Epithelial cell of umbilical artery (primary cell): ENCODE measurements at places on chromosomes 7 and 10. TPM values are rescaled to one million over a fixed set of nuclear protein-coding genes. Genes with fewer than 3 reads are reported as not detected.

DPP6 gene
- not detected in 2 replicates for total RNA-seq

MRPS16 gene
- 77.6 and 86.0 TPM in 2 replicates for total RNA-seq

DNAH11 gene
- total RNA-seq = 1.6 and 3.0 TPM in 2 replicates

LRRC4 gene
- 0.32 and 0.61 TPM in 2 replicates for total RNA-seq

PNLIPRP2 gene
- not detected in 2 replicates for total RNA-seq

TAF3 gene
- 1.3 and 1.8 TPM in 2 replicates for total RNA-seq

MKRN1 gene
- total RNA-seq = 50.3 and 57.4 TPM in 2 replicates

HYAL4 gene
- total RNA-seq = not detected in 2 replicates

FZD8 gene
- total RNA-seq = 17.5 and 30.2 TPM in 2 replicates

RHEB gene
- 72.4 and 98.6 TPM in 2 replicates for total RNA-seq

GPR26 gene
- not detected in 2 replicates for total RNA-seq

SLC39A12 gene
- total RNA-seq = under 0.01 TPM in 1 of 2 replicates, not detected in the other

DEPP1 gene
- 191 and 220 TPM in 2 replicates for total RNA-seq

VKORC1L1 gene
- total RNA-seq = 16.2 and 17.9 TPM in 2 replicates
